Stimulated activated CD4-positive, alpha-beta T cell treated with anti-CD3 and anti-CD28 coated beads, Interleukin-2, amount 100 ng/mL, for 24 hours (primary cell): ENCODE measurements at places on chromosomes 5 and 9.

DNA sequence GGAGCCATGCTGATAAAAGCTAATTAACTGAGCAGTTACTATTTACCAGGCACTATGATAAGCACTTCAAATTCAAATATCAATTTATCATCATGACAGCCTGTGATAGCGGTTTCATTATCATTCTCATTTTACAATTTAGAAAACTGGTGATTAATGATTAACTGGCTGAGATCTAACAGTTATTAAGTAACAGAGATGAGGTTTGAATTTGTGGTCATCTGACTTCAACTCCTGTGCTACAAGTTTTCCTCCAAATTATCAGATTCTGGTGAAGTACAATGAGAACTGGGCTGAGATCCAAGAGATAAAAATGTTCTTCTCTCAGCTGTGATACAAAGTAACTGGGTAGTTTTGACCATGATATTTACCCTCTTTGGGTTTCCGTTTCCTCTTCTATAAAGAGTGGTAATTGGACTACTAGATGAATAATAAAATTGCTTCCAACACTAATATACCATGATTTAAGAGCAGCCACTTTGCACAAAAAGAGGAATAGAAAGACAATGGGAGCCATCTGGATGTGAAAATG, 74.5 kb upstream of the CCNG1 start:
- DNase-seq: no peak

GRCh38 chr9:127919253-127919815, 2.5 kb upstream of the ST6GALNAC4 start:
- no peak for DNase-seq

DNA sequence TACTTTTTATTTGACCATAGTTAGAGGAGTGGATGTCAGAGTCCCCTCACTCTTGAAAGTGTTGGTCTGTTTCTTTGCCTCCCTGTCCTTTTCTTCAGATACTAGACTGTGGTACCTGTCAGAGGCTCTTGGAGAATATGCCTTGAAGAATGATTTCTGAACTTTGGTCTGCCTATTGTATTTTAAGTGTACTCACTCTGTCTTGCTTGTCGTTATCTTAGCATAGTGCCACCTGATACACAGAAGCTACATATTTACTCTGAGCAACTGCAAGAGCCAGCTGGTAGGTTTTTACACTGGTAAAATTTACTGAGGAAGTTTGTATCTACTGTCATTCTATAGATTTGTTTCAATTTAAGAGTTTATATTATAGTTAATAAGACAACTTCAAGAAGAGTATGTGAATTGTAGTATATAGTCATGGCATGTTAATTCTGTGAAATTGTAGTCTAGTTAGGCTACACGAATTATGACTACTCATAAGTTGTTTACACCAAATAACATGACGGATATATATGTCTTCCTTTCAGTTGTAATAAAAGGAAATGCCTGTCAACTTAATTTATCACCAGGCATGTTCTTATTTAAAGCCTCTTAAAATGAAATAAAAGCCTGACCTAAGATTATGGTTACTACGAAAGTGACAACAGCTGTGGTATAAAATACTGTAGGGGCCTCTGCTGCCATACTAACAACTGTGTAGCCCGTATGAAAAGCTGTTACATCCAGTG, 201.7 kb downstream of the KDM4C start:
- DNase-seq: no peak

- no peak for DNase-seq
These were observed 189.1 kb upstream of the PTGER4 start for GRCh38 chr5:40490464-40491111.

- DNase-seq: no peak
These were observed 152.2 kb downstream of the TMEM167A start for GRCh38 chr5:82925061-82925411.

- no peak for DNase-seq
These were observed 380.8 kb downstream of the SPATA31D1 start for GRCh38 chr9:82369251-82369945.

DNA sequence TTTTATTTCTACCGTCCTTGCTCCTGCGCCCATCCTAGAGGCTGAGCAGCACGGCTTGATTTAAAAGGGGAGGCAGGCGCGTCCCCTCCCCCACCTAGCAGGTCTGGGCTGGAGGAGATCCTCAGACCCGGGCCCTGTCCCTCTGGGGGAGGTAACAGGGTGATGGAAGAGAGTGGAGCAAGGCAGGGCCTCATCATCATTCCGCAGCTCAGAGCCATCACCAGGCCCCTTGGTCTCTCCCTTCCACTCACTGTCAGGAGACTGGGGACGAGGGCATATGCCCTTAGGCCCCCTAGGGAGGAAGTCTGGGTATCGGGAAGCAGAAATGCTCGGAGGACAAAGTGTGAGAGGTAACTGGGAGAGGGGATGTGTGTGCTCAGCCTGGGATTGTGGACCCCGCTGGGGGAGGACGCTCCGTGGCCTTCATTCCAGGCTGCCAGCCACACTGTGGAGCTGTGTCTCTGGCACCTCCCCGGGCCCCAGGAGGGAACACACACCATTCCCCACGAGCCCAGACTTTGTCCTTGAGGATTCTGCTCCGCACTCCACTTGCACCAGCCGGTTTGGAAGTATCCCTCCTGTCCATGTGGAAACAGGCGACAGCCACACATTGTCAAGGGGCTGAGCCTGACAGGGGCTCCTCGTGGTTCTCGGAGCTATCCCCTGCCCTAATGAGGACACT, 761 bp downstream of the REEP2 start:
- no peak for DNase-seq

DNA sequence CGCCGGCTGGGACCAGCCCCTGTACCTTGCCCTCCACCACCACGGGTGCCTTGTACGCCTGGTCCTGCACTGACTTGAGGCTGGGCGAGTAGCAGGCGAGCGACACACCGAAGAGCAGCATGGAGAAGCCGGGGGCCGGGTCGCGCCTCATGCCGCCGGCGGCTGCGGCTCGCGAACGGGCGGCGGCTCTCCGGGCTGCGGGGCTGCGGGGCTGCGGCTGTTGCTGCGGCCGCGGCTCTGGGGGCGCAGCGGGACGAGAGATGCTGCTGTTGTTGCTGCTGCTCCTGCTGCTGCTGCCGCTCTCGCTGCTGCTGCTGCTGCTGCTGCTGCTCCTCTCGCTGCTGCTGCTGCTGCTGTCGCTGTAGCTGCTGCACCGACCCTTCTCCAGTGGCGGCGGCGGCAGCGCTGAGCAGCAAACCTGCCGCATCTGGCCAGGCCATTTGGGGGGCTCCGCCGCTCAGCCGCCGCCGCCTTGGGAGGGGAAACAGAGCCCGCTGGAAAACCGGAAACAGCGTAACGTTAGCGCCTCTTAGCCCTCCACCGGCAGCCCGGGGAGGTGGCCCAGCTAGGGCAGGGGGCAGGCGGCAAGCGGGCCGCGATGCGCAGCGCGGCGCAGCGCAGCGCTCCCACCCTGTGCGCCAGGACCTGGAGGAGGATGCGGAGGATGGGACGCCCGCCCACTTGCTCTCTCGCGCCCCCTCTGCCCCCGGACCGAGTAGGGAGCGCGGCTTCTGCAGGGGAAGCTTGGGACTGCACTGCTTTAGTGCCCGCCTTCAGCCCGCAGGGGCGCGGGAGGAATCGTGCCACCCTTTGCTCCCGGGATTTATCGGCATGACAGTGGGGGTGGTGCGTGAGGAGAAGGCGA, at the start of gene NRG2:
TSS of gene NRG2 (minus strand) at position 657 of the 865 bp plus-strand sequence.
- peak; percentile 52 for DNase-seq

DNA sequence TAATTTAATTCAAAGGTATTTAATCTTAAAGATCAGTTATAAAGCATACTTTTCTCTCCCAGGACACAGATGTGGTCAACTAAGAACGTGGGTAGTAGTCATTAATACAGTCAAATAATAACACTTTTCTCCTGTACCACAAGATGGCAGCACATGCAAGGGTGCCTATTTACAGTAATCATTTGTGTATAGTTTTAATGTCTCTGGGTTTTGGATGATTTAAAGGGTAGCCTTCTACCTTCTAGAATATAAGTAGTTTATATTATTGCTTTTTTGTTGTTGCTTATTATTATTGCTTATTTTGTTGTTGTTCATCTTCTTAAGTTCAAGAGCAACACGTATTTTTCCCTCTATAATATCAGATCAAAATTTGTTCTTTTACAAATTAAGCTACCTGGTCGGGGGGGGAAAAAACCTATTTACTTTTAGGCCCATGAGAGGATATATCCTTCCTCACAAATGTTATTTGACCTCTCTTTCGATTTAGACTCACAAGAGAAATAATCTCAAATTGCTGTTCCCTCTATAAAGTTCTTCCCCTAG, 59.6 kb upstream of the SLC27A6 start:
- DNase-seq: peak; percentile 17

DNA sequence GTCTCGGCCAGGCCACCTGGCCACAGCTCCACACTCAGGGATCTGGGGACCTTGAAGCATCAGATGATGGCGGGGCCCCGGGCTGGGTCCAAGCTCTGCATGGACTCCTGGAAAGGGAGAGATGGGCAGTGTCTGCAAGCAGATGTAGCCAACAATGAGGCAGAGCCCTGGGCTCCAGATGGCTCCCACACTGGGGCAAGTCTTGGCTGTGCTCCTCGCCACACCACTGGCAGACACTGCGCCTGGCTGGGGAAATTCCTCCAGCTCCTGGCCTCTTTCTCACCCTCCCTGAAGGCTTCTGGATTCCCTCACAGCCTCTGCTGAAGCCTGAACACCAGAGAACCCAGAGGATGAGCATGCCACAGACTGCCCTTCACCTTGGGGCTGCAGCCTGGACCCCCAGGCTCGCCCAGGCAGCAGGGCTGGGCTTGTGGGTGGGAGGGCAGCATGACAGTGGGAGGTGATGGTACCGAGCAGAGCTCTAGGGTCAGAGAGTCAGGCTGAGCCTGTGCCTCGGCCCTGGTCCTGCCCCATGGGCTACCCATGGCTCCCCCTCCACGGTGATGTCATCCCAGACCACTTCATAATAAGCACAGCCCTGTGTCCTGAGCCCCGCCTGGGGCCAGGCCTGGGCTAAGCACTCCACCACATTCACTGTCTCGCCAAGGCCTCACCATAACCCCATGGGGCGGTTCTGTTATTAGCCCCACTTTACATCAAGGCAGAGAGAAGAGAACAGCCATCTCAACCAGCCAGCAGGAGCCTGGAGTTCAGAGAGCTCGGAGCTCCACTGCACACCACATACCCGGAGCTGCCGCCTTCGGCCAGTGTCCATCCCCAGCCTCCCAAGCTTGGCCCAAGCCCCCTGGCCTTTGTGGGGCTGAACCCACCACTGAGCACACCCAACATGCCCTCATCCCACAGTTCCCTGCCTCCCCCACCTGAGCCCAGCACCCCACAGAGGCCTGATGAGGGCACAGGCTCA, 62.2 kb upstream of the ADAMTS2 start:
- no peak for DNase-seq

DNA sequence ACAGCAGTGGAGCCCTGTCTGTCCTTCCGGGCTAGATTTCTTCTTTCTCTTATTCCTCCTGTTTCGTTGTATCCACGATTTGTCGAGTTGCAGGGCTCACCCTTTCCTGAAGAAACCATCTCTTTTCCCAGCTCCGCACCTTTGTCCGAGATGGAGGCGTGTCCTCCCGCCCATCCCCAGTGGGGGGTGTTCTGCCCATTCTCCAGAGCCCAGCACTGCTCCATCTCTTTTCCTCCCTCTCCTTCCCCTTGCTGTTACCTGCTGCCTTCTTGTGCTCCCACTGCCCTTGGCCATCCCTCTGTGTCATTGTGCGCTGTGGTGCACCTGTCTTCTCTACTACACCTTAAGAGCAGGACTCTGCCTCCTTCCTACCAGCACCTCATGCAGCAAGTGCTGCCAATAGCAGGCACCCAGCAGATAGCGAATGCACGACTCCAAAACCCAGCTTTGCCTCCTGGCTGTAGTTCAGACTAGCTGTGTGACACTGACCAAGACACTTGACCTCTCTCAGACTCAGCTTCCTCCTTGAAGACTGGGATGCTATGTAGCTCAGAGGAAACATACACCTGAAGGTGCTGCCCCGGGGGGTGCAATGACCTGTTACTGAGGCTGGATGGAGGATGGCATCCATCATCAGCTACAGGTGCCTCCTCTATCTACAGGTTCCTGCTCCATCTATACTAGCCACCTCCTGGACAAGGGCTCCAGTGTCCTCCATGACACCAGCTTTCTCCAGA, 8.9 kb downstream of the OR13J1 start:
- DNase-seq: no peak

- no peak for DNase-seq
These were observed 241.5 kb downstream of the PAPPA start for GRCh38 chr9:116394894-116395698.

DNA sequence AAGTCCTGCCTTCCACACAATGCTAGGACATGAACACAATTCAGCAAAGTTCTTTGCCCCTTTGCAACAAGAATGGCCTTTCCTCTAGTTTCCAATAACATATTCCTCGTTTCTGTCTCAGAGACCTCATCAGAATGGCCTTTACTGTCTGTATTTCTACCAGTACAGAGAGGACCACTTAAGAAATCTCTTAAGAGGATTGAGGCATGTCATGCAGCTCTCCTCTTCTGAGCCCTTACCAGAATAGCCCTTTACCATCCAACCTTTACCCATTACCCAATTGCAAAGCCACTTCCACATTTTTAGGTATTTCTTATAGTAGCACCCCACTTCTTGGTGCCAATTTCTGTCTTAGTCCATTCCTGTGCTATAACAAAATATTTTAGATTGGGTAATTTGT, 20.3 kb downstream of the TNPO1 start:
- no peak for DNase-seq

DNA sequence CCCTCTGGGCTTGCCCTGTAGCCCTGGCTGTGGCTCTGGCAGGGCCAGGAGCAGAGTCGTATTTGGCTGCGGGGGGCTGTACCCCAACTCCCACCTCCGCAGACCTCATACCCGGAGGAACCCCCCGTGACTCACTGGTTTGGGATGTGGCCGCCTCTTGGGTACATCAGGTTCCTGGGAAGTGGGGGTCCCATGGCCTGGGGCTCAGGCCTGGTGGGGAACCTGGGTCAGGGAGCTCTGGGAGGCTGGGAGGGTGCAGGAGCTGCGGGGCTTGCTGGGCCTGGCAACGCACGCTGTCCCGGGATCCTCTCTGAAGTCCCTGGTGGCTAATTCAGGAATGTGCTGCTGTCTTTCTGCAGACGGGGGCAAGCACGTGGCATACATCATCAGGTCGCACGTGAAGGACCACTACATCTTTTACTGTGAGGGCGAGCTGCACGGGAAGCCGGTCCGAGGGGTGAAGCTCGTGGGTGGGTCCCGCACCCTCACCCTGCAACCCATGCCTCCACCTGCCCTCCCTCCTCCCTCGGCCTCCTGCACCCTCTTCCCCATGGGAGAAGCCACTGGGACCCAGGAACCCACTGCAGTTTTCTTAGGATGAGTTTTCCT, 2.4 kb downstream of the LCN1 start:
- DNase-seq: no peak

DNA sequence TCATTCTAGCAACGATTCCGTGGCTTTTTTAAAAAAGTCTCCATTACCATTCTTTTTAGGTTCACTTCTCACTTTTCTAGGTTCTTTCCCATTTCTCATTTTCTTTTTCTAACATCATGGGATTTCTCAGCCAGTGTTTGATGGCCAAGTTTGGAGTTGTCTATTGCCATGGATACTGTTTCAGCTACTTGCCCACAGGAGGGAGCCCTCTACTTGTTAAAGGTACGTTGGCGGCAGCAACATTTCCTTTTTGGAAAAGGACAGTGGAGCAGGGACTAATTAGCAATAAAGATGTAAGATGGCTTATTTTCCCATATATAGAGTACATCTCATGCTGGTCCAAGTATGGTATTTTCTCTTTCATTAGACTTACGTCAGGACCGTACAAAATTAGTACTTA, 2257.5 kb upstream of the C9orf72 start:
- no peak for DNase-seq
